ENCODE measurements at places on chromosomes 13 and 19.
A peak's percentile ranks its signal among the peaks of the same experiment; 100 is the strongest.

DNA sequence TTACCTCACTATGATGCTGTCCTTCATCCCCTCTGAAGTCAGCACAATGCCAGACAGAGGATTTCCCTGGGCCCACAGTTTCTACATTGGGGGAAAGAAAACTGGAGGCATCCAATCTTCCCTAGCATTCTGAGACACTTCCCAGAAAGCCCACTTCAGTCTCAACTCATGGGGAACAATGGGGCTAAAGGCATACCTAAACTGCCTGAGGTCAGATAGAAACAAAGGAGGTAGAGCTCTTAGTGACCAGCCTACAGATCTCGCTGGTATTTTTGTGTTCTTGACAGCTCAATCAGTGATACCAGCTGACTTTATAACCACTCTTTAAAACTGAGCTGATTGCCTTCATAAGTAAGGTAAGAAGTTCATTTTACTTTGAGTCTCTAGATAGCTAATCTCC lies 881.0 kb upstream of the GPC6 start:
- H3K27ac ChIP-seq = no peak overlapping the region
- no peak for DNase-seq
- no peaks in the 10 kb centered on the region for H3K36me3 ChIP-seq
- no peak overlapping the region for H3K4me3 ChIP-seq
- no peaks in the 10 kb centered on the region for H3K27me3 ChIP-seq
- H3K4me1 ChIP-seq = no peaks in the 10 kb centered on the region

DNA sequence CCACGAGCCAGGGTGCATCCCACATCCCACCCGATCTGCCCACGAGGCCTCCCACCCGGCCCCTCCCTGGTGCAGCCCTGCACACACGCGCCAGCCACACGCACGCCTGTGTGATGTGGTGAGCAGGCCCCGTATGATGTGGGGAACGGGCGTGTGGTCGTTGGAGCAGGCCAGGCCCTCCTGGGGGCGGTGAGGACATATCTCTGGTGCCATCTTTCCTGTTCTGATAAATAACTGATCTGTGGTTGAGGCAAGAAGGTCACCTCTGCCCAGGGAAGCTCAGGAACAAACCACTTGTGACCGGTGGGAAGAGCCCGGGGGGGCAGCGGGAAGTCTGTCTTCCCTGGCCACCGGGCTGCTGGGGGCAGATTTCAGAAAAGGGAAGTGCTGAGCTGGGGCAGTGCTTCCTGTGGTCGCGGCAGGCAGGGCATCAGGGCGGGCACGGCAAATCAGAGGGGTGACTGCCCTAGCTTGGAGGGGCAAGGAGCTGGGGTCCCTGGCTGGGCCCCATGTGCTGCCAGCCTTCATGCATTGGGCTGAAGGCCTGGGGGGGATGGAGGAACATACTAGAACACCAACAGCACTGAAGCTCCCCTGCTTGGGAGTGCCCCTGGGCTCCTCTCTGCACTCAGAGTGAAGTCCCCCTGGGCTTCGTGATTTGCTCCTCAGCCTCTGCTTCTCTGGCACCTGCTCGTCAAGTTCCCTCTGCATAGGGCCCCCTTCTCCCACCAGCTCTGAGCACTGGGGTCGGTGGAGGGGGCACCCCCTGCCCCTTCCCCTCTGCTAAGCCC lies 35.2 kb upstream of the SLC7A10 start:
- no peak overlapping the region for H3K27ac ChIP-seq
- no peaks in the 10 kb centered on the region for H3K36me3 ChIP-seq
- H3K27me3 ChIP-seq = peaks cover 7% of the 10 kb centered on the region
- peaks cover 4% of the 10 kb centered on the region for H3K4me1 ChIP-seq

- peaks cover 39% of the 10 kb centered on the region for H3K36me3 ChIP-seq
- no peak for DNase-seq
- no peaks in the 10 kb centered on the region for H3K27me3 ChIP-seq
These were observed 65.6 kb upstream of the USE1 start for GRCh38 chr19:17149393-17150135.

GRCh38 chr19:44745341-44745831 lies 3.1 kb upstream of the BCL3 start:
- H3K36me3 ChIP-seq = peaks cover 13% of the 10 kb centered on the region
- H3K27me3 ChIP-seq = peaks cover 3% of the 10 kb centered on the region
- peak overlapping the region; percentile 59 for H3K27ac ChIP-seq
- peaks cover 31% of the 10 kb centered on the region for H3K4me1 ChIP-seq
- H3K4me3 ChIP-seq = no peak overlapping the region

- H3K27ac ChIP-seq = no peak overlapping the region
- no peak overlapping the region for H3K4me3 ChIP-seq
- H3K27me3 ChIP-seq = no peaks in the 10 kb centered on the region
- DNase-seq = no peak
- H3K36me3 ChIP-seq = peaks cover 54% of the 10 kb centered on the region
- peaks cover 14% of the 10 kb centered on the region for H3K4me1 ChIP-seq
These were observed 17.5 kb downstream of the ZNF574 start for GRCh38 chr19:42093505-42093904.

- no peaks in the 10 kb centered on the region for H3K27me3 ChIP-seq
- no peaks in the 10 kb centered on the region for H3K4me1 ChIP-seq
- no peak overlapping the region for H3K27ac ChIP-seq
These were observed 200.2 kb downstream of the DCLK1 start for GRCh38 chr13:35930665-35931631.

GRCh38 chr19:16790051-16790450 lies 39.1 kb upstream of the SIN3B start:
- DNase-seq = no peak
- H3K4me3 ChIP-seq = no peak overlapping the region
- no peaks in the 10 kb centered on the region for H3K4me1 ChIP-seq
- no peaks in the 10 kb centered on the region for H3K27me3 ChIP-seq
- H3K36me3 ChIP-seq = no peaks in the 10 kb centered on the region
- no peak overlapping the region for H3K27ac ChIP-seq

- peaks cover 29% of the 10 kb centered on the region for H3K27me3 ChIP-seq
- H3K4me3 ChIP-seq = no peak overlapping the region
- DNase-seq = no peak
- no peaks in the 10 kb centered on the region for H3K4me1 ChIP-seq
- H3K36me3 ChIP-seq = no peaks in the 10 kb centered on the region
- no peak overlapping the region for H3K27ac ChIP-seq
These were observed 1.2 kb downstream of the CELF5 start for GRCh38 chr19:3225677-3226093.

- H3K4me3 ChIP-seq = no peak overlapping the region
- H3K4me1 ChIP-seq = peaks cover 3% of the 10 kb centered on the region
- H3K27me3 ChIP-seq = no peaks in the 10 kb centered on the region
- H3K27ac ChIP-seq = no peak overlapping the region
- peaks cover 55% of the 10 kb centered on the region for H3K36me3 ChIP-seq
These were observed 118.7 kb upstream of the MCF2L start for GRCh38 chr13:112850273-112850672.

GRCh38 chr19:28008695-28009094 lies 1204.3 kb downstream of the UQCRFS1 start:
- no peaks in the 10 kb centered on the region for H3K36me3 ChIP-seq
- H3K27me3 ChIP-seq = no peaks in the 10 kb centered on the region
- H3K4me1 ChIP-seq = no peaks in the 10 kb centered on the region
- no peak for DNase-seq
- no peak overlapping the region for H3K27ac ChIP-seq

GRCh38 chr19:40286971-40287421 lies 1.9 kb upstream of the AKT2 start:
- DNase-seq = no peak
- peak overlapping the region; percentile 78 for H3K27ac ChIP-seq
- H3K27me3 ChIP-seq = no peaks in the 10 kb centered on the region
- H3K4me3 ChIP-seq = peak overlapping the region; percentile 46
- peaks cover 24% of the 10 kb centered on the region for H3K4me1 ChIP-seq
- peaks cover 5% of the 10 kb centered on the region for H3K36me3 ChIP-seq

- H3K36me3 ChIP-seq = peaks cover 58% of the 10 kb centered on the region
- H3K4me1 ChIP-seq = no peaks in the 10 kb centered on the region
- DNase-seq = no peak
- no peak overlapping the region for H3K27ac ChIP-seq
These were observed 21.7 kb downstream of the MAU2 start for GRCh38 chr19:19342086-19343015.

GRCh38 chr13:28685892-28686291 lies 27.0 kb downstream of the POMP start:
- H3K36me3 ChIP-seq = no peaks in the 10 kb centered on the region
- H3K4me1 ChIP-seq = no peaks in the 10 kb centered on the region
- no peak for DNase-seq
- no peak overlapping the region for H3K4me3 ChIP-seq

DNA sequence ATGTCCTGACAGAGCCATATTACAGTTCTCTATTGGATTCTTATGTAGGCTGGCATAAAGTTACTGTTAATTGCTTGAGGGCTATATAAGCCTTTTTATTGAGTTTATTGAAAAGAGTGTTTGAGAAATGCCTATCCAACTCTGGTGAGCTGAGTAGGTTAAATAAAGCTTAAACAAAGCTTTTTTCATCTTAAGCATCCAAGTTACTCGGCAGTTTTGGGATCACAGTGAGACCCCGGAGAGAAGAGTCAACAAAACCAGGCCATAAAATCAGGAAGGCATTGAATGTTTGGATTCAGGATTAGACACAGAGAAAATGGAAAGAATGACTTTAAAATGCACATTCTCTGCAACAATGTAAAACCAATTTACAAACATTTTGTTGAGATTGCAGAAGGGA lies 588.5 kb downstream of the DACH1 start:
- no peak overlapping the region for H3K27ac ChIP-seq
- no peaks in the 10 kb centered on the region for H3K4me1 ChIP-seq
- no peaks in the 10 kb centered on the region for H3K36me3 ChIP-seq
- H3K27me3 ChIP-seq = peaks cover 3% of the 10 kb centered on the region
- DNase-seq = no peak
- H3K4me3 ChIP-seq = no peak overlapping the region

GRCh38 chr13:23680845-23681669 lies 110.8 kb downstream of the TNFRSF19 start:
- H3K4me3 ChIP-seq = no peak overlapping the region
- no peak for DNase-seq
- H3K27me3 ChIP-seq = no peaks in the 10 kb centered on the region
- no peak overlapping the region for H3K27ac ChIP-seq
- no peaks in the 10 kb centered on the region for H3K36me3 ChIP-seq

GRCh38 chr13:79990048-79990447 lies 350.9 kb downstream of the SPRY2 start:
- no peak overlapping the region for H3K27ac ChIP-seq
- H3K4me3 ChIP-seq = no peak overlapping the region
- no peaks in the 10 kb centered on the region for H3K27me3 ChIP-seq
- H3K36me3 ChIP-seq = no peaks in the 10 kb centered on the region
- H3K4me1 ChIP-seq = no peaks in the 10 kb centered on the region
- DNase-seq = no peak

- no peak overlapping the region for H3K27ac ChIP-seq
- DNase-seq = no peak
- H3K27me3 ChIP-seq = no peaks in the 10 kb centered on the region
These were observed 522.0 kb upstream of the ATXN8OS start for GRCh38 chr13:69585656-69586055.

- H3K36me3 ChIP-seq = no peaks in the 10 kb centered on the region
- peaks cover 37% of the 10 kb centered on the region for H3K27me3 ChIP-seq
- no peak overlapping the region for H3K4me3 ChIP-seq
- no peak for DNase-seq
- H3K4me1 ChIP-seq = peaks cover 11% of the 10 kb centered on the region
- H3K27ac ChIP-seq = no peak overlapping the region
These were observed 2.1 kb downstream of the DMKN start for GRCh38 chr19:35511337-35511736.

DNA sequence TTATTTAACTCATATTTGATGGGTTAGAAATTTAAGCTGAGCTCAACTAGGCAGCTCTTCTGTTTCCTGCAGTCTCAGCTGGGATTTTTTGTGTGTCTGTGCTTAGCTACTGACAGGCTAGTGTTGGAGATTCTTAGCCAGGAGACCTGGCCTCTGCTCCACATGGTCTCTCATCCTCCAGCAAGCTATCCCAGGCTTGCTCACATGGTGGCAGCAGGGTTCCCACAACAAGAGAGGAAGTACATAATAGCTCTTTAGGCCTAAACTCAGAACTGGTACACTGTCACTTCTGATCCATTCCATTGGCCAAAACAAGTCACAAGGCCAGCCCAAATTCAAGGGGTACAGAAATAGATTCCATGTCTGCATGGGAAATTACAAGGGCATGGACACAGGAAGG lies 406.2 kb downstream of the SUCLA2 start:
- H3K27ac ChIP-seq = no peak overlapping the region
- H3K4me1 ChIP-seq = no peaks in the 10 kb centered on the region
- H3K27me3 ChIP-seq = no peaks in the 10 kb centered on the region
- DNase-seq = no peak
- H3K4me3 ChIP-seq = no peak overlapping the region

- no peaks in the 10 kb centered on the region for H3K4me1 ChIP-seq
- DNase-seq = no peak
- no peaks in the 10 kb centered on the region for H3K27me3 ChIP-seq
- no peak overlapping the region for H3K4me3 ChIP-seq
- H3K36me3 ChIP-seq = peaks cover 28% of the 10 kb centered on the region
- no peak overlapping the region for H3K27ac ChIP-seq
These were observed 19.9 kb upstream of the ZNF561 start for GRCh38 chr19:9640956-9641355.

DNA sequence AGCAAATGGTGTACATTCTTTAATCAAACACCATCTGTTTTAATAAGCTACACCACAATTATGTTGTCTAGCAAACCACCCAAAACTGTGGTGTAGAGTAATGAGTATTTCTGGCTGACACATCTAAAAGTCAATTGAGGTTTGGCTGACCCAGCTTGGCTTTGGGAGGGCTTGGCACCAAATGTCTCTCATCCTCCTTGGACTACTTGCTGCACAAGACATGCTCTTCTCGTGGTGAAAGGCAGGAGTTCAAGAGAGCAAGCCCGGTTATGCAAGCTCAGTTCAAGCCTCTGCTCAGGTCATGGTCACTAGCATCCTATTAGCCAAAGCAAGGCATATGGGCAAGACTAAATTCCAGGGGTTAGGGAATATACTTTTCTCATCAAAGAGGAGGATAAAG lies 37.1 kb downstream of the LACC1 start:
- no peak overlapping the region for H3K4me3 ChIP-seq
- DNase-seq = no peak
- H3K27me3 ChIP-seq = peaks cover 33% of the 10 kb centered on the region
- no peak overlapping the region for H3K27ac ChIP-seq
- no peaks in the 10 kb centered on the region for H3K4me1 ChIP-seq

GRCh38 chr19:17510220-17510993 lies 1.0 kb upstream of the PGLS start:
- no peaks in the 10 kb centered on the region for H3K27me3 ChIP-seq
- peaks cover 23% of the 10 kb centered on the region for H3K4me1 ChIP-seq
- DNase-seq = no peak
- peak overlapping the region; percentile 100 for H3K4me3 ChIP-seq
